Activated CD8-positive, alpha-beta memory T cell treated with anti-CD3 and anti-CD28 coated beads for 1 hour (primary cell): ENCODE measurements at places on chromosomes 3 and 15.

DNA sequence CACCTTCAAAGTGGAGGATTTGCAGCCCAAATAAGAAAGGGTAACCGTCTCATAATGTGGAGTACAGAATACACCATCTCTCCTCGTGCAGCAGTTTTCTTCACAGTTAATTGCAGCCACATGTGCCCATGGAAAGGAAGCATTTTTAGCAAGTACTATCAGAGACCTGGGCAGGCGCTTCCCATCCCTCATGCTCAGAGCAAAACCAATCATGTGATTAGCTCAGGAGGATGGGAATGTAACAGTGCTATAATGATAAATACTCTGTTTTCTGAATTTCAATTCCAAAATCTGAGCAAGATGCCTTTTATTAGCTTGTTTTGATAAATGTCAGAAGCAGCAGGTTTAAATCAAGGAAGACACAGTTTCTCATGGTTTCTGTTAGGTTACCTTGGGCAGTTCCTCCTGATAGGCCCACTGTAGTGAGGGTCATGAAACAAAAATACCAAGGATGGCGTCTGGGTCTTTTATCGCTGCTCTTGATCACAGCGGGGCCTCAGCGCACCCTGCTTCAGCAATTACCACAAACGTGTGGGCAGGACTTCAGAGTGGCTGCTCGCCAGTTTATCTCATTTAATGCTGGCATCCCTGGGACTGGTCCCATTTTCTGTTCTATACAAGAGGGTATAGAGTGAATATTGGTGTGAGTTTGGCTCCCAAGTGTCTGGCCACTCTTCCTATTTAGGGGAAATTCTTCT, 92.6 kb upstream of the VGLL4 start:
- DNase-seq, result no peak

DNA sequence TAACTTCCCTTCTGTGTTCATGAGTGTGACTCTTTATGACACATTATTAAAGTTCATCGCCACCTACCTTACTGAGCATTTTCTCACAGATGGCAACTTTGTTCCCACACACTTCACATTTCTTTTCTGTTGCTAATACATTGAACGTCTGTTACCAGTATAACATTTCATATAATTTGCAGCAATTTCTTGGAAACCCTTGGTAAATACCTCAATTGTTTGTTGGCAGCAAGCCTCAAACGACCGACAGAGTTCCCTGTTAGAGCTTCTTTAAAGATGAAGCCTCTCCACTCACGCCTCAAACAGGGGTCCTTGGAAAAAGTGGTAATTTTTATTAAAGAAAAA, 3.2 kb upstream of the CHSY1 start:
- no peak for DNase-seq

DNA sequence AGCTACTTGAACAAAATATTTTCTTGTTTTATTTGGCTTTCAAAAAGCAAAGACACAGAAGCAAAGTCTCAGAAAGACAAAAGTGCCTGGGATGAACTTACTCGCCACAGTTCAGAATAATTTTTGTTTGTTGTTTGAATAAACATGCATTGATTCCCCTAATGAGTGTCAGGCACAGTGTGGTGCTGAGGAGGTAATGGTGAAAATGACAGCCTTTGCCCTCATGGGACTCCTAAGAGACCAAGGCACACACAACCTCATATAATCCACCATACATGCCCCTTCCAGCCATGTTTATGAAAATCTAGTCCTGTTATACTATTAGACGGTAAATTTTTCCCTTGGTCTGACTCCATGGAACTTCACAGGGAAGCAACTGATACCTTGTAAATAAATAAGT, 2.5 kb downstream of the GOLIM4 start:
- no peak for DNase-seq

- peak; percentile 27 for DNase-seq
Measured at GRCh38 chr3:129606636-129607390, at the start of gene PLXND1. PLXND1 (minus strand) TSS chr3:129606676; CDS start chr3:129606639, 37 bp downstream.

GRCh38 chr15:62624547-62625378, 417.8 kb upstream of the TPM1 start:
- no peak for DNase-seq

- no peak for DNase-seq
Measured at GRCh38 chr3:145698250-145698649, 462.7 kb downstream of the PLOD2 start.

GRCh38 chr3:109070211-109070610, 47.7 kb downstream of the MORC1 start:
- DNase-seq, result no peak

DNA sequence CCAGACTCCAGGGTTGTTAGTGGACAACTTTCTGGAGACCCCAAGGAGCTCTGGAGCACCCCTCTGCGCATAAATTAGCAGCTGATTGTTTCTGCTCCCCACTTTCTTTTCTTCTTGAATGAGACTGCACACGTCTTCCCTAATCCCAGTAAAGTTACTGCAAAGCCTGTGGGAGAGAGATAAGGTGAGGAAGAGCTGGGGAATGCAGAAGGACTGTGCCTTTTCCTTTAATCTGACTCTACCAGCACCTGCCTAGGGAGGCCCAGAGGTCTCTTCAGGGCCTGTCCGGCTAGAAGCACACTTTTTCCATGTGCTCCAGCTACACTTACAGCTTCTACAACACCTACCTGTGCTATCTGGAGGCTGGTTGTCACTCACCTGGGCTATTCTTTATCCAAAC, 143.8 kb downstream of the KCNMB2 start:
- no peak for DNase-seq

GRCh38 chr15:100918690-100919480, at the start of gene LRRK1:
LRRK1 (plus strand) TSS chr15:100919357; CDS start chr15:100924633, 5,276 bp downstream.
- no peak for DNase-seq

GRCh38 chr3:107979538-107979937, 111.3 kb downstream of the CD47 start:
- DNase-seq, result no peak

- DNase-seq, result no peak
Measured at GRCh38 chr3:184353546-184353941, 7.9 kb downstream of the CLCN2 start.

GRCh38 chr3:140421884-140422283, 256.0 kb upstream of the TRIM42 start:
- no peak for DNase-seq

DNA sequence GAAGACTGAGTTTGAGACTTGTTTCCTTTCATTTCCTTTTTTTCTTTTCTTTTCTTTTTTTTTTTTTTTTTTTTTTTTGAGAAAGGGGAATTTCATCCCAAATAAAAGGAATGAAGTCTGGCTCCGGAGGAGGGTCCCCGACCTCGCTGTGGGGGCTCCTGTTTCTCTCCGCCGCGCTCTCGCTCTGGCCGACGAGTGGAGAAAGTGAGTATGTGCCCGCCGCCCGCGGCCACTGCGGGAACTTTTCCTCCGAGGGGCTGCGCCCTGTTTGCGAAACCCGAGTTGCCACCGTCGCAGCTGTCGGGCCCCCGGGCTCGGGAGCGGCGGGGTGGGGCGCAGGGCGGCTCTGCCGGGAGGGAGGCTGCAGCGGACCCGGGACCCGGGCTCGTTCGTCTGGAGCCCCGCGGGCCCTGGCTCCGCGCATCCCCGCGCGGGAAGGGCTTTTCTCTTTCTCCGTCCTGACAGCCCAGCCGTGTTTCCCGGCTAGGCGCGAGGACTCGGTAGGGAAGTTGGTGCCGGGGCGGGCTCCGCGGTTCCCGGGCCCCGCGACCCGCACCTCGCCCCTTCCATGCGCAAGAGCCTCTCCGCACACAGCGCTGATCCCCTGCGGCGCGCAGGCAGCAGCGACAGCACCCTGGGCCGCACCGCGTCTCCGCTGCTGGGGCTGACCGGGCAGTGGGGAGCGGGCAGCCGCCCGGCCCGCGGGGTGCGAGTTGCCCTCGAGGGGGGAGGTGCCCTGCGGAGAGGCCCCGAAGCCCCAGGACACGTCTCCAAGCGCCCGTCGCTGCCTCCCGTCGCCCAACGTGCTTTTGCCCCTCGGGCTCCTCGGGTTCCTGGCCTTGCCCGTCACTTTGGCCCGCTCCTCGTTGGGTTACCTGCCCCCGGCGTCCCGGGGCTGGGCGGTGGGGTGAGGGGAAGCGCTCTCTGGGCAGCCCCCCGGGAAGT, 1.4 kb downstream of the IGF1R start:
- no peak for DNase-seq

GRCh38 chr15:78508272-78508671, 895 bp downstream of the HYKK start:
- no peak for DNase-seq

GRCh38 chr3:56633602-56634535, 49.2 kb downstream of the TASOR start:
- DNase-seq, result no peak
